ENCODE measurements at places on chromosomes 11 and 22. TPM values are rescaled to one million over a fixed set of nuclear protein-coding genes. Genes with fewer than 3 reads are reported as not detected.

DNA sequence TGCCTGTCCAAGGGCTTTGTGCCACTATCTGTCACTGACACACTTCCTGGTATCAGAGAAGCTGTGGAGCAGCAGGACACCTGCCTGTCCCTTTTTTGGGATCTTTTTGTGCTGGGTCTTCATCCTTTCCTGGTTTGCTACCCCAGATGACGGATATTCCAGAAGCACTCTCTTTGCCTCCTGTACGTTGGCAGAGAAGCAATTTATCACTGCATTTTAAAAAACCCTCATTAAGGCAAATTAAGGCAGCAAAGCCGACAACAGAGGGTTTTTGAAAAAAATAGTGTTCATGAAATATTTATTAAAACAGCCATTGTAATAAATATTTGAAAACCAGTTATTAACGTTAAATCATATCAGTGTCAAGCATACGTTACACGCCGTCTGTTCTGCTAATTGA lies 209.6 kb upstream of the NTM start:
- DNase-seq, result no peak

DNA sequence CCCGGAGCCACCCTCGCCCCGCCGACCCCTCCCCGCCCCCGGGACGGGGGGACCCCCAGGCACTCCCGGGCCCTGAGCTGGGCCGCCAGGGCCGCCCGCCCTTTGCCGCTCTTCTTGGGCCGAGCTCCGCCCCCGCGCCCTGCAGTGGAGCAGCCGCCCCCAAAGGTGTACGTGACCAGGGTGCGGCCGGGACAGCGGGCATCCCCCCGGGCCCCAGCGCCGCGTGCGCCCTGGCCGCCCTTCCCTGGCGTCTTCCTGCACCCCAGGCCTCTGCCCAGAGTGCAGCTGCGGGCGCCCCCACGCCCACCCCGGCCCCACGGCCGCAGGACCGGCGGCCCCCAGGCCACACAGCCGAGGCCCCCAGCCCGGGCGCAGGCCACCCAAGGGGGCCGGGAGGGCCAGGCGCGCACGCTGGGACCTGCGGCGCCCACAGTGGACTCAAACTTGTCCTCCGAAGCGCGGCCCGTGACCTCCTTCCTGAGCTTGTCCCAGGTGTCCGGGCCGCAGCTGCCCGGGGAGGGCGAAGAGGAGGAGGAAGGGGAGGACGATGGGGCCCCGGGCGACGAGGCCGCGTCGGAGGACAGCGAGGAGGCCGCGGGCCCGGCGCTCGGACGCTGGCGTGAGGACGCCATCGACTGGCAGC lies 7.4 kb downstream of the B4GALNT4 start:
- no peak for DNase-seq

DNA sequence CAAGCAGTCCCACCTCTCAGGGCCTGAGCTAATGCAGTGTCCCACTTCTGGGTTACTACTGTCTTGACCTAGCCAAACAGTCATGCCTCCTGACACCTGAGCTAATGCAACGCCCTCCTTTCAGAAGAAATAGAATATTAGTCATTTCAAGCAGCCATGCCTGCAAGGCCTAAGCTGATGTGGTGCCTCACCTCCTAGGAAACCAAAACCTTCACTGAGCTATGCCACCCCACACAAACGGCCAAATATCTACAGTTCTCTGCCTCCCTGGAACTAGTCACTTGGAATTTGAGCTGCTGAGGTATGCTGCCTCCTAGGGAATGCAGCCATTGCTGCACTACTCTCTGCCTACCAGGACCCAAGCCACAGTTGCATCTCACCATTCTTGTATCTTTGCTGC lies 8.3 kb upstream of the MS4A6E start:
- no peak for DNase-seq

SORL1 gene
- 0.53 TPM for total RNA-seq

DNA sequence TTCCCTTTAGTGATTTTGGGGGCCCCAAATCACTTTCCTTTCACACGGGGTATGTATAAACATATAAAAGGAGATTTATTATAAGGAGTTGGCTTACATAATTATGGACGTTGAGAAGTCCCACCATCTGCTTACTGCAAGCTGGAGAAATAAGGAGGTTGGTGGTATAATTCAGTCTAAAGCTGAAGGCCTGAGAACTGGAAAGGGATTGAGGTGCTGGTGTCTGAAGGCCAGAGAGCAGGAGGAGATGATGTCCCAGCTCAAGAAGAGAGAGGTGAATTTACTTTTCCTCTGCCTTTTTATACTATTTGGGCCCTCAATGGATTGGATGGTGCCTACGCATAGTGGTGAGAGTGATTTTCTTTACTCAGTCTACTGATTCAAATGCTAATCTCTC lies 1.3 kb upstream of the ZNF202 start:
- no peak for DNase-seq

- no peak for DNase-seq
Observed at GRCh38 chr22:17104336-17104935, 16.7 kb downstream of the TMEM121B start.

GRCh38 chr11:69333879-69334278 lies 39.9 kb downstream of the MYEOV start:
- no peak for DNase-seq

GRCh38 chr11:37313266-37313665 lies 715.2 kb upstream of the RAG2 start:
- no peak for DNase-seq

IGLL1 gene
- total RNA-seq, result not detected

DNA sequence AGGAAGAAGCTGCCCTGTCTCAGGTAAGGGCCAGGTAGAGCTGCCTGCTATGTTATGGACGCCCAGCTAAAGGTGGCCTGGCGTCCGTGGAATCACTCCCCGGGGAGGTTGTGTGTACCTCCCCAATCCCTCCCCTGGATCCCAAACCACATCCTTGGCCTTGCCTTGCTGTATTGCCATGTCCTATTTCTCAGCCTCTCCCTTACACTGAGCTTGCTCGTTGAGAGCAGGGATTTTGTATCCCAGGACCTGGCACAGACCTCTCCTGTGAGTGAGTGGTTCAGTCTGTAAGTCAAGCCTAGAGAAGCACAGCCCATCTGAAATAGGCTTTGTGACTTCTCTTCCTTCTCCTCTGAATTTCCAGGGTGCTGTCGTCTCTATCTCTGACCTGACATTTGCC lies 53.9 kb downstream of the TRAF6 start:
- no peak for DNase-seq

- DNase-seq, result peak; percentile 64
Observed at GRCh38 chr11:122101625-122102291, 14.3 kb downstream of the BLID start.

DNA sequence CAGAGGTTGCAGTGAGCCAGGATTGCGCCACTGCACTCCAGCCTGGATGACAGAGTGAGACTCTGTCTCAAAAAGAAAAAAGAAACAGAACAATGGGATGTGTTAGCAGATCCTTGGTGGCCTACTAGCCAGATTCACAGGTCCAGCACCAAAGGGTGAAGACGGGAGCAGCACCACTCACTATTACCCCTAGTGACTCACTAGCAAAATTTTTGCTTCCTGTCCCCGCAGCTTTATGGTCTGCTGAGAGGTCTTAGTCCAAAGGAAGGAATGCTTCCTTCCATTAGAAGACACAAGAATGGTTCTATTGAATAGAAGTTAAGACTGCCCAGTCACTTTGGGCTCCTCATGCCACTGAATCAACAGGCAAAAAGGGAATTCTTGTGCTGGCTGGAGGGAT lies 35.9 kb upstream of the NUP50 start:
- no peak for DNase-seq

OR51B2 gene
- not detected for total RNA-seq

ISX gene
- not detected for total RNA-seq

FLRT1 gene
- total RNA-seq, result not detected

DNA sequence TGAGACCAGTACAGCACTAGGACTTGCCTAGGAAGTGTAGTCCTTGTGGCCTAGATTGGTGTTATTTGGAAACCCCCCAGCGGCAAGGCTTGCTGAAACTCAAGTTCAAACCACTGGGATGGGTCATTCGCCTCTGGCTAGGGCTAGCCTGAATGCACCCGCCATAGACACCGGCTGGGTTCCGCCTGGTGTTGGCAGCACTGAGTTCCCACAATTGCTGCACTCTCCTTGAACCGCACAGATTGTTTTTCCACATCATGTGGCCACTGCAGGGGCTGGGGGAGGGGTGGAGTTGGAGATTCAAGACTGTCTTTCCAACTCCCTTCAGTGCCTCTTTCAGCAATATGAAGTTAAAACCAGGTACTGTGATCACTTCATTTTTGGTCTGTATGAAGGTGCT lies 43.1 kb downstream of the CCDC73 start:
- no peak for DNase-seq

GRCh38 chr11:79441461-79441875 lies 638 bp upstream of the TENM4 start:
- no peak for DNase-seq

DNA sequence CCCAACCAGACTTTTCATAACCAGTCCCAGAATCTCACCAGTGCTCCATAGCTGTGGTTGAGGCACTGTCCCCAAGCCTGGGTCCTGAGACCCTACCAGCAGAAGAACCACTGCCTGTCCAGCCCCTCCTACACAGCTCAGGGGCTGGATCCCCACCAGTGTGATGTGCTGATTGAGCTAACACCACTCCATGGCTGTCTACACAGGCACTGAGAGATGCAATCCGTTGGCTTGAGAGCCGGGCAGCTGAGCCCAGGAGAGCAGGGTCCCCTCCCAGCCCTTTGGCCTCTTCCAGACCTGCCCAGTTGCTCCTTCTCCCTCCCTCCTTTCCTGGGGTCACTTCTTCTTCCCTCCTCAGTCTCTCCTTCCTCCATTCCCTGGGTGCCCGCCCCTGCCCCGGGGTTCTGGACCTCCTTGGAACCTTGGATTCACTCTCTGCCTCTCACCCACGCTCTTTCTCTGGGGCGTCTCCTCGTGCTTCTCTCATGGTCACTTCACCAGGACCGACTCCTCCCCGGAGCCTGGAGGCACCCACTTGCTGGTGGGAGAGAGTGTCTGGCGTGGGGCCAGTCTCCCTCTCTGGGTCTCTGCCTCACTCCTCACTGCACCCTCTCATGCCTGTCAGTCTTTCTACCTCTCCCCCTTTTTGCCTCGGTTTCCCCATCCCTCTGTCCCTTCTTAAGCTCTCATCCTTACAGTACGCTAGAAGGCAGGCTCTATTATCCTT lies 706 bp upstream of the SCYL1 start:
- no peak for DNase-seq

GRCh38 chr11:66936311-66936711 lies 21.9 kb downstream of the PC start:
- no peak for DNase-seq

GRCh38 chr11:832529-833113 lies at the start of gene CD151:
CD151 (plus strand) TSS chr11:832952; CDS start chr11:836070, 3,118 bp downstream.
- no peak for DNase-seq

RASD2 gene
- total RNA-seq, result not detected

DNA sequence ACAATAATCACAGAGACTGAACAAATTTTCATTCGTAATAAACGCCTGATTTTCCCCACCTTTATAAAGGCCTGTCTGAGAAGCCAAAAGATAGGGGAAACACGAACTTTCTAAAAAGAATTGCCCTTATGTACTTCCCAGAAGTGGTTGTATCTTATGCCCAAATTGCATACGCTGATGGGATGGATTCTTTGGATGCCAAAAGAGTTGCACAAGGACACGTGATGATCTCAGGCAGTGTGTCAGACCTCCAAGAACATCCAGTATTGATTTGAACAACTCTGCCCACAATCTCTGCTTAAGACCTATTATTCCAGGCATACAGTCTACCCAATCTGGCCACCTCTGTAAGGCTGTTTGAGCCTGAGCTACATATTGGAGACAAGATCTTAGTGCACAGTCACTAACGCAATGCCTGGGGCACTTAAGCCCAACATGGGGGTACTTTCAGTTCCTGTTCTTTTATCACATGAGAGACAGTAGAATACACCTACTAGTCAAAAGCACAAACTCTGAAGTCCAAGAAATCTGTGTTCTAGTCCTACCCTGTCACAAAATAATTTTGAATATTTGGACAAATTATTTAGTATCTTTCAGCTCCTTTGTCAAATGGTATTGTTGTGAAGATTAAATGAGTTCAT lies 38.9 kb downstream of the OR10A6 start:
- no peak for DNase-seq

- DNase-seq, result no peak
Observed at GRCh38 chr11:102868339-102868738, 6.4 kb downstream of the MMP12 start.

MMP20 gene
- total RNA-seq, result not detected

GRCh38 chr11:130145311-130145812 lies 14.2 kb upstream of the ST14 start:
- no peak for DNase-seq

DNA sequence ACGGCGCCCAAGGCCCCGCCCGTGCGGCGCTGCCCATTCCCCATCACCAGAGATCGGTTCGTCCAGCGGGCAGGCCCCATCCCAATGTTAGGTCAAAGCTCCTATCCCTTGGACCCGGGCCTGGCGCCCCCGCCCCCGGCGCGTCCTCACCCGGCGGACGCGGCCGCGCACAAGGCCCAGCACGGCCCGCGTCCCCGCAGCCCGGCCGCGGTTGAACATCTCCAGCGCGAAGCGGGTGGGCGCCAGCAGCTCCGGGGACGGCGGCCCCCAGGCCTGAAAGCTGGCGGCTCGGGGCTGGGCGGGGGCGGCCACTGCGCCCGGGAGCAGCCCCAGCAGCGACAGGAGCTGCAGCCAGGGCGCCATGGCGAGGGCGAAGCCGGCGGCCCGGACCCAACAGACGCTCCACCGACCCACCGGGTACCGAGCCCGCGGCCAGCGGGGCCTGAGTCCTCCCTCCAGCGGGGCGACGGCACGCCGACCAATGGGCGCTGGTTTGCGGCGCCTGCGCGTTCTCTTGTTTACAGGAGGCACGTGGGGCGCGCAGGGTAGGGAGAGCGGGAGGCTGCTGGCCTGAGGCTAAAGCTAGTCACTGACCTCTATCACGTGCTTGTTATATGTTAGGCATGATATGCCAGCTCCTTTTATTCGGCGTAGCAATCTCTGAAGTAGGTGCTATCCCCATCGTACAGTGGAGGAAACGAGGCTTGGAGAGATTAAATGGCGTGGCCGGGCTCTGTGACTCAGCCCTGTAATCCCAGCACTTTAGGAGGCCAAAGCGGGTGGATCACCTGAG lies at the start of gene CTSF:
TSS of gene CTSF (minus strand) at position 483 of the 793 bp plus-strand sequence. CDS start at position 363, 120 bp downstream.
- peak; percentile 26 for DNase-seq

GRCh38 chr11:62721994-62722393 lies 5.3 kb downstream of the HNRNPUL2 start:
- no peak for DNase-seq

GRCh38 chr11:15910761-15911160 lies 445.6 kb downstream of the SOX6 start:
- no peak for DNase-seq

H19 gene
- total RNA-seq, result not detected

Data from pulmonary artery endothelial cell (primary cell).